Activated CD4-positive, CD25-positive, alpha-beta regulatory T cell (primary cell): ENCODE measurements at places on chromosomes 3 and 15.

GRCh38 chr15:71212146-71212545, 96.9 kb downstream of the THSD4 start:
- no peak for DNase-seq

- no peak for DNase-seq
These were observed 183.2 kb downstream of the GAP43 start for GRCh38 chr3:115806501-115806900.

GRCh38 chr15:74787251-74788041, 5.6 kb downstream of the CSK start:
- peak; percentile 67 for DNase-seq

DNA sequence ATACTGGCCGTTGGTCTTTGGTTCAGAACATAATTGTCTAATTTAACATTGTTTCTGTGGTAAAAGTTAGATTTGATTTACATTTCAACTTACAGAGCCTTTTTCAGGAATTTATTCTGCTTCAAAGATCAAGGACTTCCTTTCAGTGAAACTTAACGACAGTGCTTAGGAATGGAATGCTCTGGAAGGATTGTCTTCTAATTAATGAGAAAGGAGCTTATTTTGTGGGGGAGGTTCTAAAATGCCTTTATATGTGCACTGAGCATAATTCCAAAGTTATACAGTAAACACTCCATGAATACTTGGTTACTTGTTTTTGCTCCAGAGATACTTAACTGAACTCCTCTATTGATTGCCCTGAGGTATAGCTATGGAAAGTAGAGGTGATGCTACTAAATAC, 75.7 kb downstream of the CACNA1D start:
- DNase-seq = no peak

DNA sequence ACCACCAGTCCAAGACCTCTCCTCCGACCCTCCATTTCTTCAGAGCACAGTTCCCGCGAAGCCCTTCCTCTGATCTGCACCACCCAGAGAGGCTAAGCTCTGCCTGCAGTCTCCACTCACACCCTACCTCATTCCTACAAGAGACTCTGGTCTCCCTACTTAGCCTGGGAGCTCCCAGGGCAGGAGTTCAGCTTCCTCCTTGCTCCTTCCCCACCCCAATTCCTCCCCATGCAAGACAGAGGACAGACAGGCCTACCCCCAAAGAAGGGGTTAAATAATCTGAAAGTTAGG, 12.6 kb upstream of the VIPR1 start:
- no peak for DNase-seq

DNA sequence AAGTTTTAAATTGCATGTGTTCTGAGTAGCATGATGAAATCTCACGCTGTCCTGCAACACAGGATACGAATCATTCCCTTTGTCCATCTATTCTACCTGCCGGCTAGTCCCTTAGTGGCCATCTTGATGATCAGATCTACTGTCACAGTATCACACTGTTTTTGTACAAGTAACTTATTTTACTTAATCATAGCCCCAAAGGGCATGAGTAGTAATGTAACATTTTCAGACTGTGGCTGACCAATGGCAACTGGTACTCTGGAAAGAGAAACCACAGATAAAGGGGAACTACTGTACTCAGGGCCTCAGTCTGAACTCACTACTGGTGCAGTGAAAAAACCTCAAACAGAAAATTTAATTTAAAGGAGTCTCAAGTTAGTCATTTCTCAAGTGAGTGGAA, 127.3 kb upstream of the MRPL3 start:
- DNase-seq = no peak
